ENCODE measurements at places on chromosomes 7 and 10.

DNA sequence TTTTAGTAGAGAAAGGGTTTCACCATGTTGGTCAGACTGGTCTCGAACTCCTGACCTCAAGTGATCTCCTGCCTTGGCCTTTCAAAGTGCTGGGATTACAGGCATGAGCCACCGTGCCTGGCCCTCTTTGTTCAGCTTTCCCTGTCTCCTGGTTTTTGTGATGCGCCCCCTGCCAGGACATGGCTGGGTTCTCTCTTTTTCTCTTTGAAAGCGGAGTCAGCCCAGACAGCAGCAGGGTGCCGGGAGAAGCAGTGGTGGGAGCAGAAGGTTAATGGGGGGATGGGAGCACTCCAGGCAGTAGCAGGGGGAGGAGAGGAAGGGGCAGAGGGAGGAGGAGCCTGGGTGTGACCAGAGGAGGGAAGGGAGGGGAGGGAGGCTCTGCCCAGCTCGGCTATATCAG is 1.8 kb downstream of the MUC3A start:
- DNase-seq: no peak

DNA sequence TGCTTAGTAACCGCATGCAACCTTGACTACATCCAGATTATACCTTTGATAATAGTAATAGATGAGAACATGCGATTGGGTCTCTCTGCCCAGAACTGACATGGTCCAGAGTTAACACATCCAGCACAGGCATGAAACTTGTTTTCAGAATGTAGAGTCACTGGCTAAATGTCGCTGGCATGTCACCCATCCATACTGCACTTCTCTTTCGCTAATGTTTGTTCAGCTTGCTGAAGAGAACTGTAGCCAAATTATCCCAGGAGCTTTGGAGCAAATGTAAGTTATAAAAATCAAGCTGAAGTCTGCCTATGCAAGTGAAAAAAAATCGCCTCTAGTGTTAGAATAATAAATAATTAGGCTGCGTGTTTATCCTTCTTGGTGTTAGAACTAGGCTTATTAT is 98.2 kb downstream of the PRTFDC1 start:
- no peak for DNase-seq

DNA sequence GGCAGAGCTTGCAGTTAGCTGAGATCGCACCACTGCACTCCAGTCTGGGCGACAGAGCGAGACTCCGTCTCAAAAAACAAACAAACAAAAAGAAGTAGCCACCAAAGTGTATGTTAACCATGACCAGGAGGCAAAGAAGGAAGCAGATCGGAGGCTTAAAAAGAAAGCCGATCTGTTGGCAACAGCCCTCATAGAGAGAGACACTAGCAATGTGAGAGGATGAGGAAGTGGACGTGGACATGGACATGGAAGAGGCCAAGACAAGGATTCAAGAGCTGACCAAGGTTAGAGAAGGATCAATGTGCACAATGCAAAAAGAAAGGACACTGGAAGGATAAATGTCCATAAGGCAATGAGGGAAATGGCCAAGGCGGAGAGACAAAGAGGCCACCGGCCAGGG is 14.9 kb upstream of the ADCK2 start:
- no peak for DNase-seq

- DNase-seq: no peak
Observed at GRCh38 chr10:60175441-60175971, 214.2 kb downstream of the ANK3 start.

DNA sequence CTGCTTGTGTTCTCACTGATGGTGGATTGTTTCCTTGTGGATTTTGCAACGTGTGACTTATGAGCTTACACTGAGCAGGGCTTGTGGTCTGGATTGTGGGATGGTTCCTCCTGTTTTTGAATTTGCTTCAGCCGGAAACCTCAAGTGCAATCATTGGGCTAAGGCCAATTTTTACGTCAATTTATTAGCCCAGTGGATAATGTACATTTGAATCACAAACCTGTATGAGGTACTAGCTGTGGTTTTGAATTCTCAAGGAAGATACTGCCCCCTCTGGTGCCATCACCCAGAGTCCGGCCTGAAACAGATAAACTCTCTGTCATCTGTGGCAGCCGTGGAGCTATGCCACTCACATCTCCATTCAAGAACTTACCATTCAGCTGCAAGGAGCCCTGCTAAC is 7.3 kb upstream of the ZNF777 start:
- DNase-seq: no peak

- no peak for DNase-seq
Observed at GRCh38 chr10:101672536-101672935, 22.4 kb downstream of the FBXW4 start.

- no peak for DNase-seq
Observed at GRCh38 chr7:103387242-103387641, 39.8 kb downstream of the PSMC2 start.

DNA sequence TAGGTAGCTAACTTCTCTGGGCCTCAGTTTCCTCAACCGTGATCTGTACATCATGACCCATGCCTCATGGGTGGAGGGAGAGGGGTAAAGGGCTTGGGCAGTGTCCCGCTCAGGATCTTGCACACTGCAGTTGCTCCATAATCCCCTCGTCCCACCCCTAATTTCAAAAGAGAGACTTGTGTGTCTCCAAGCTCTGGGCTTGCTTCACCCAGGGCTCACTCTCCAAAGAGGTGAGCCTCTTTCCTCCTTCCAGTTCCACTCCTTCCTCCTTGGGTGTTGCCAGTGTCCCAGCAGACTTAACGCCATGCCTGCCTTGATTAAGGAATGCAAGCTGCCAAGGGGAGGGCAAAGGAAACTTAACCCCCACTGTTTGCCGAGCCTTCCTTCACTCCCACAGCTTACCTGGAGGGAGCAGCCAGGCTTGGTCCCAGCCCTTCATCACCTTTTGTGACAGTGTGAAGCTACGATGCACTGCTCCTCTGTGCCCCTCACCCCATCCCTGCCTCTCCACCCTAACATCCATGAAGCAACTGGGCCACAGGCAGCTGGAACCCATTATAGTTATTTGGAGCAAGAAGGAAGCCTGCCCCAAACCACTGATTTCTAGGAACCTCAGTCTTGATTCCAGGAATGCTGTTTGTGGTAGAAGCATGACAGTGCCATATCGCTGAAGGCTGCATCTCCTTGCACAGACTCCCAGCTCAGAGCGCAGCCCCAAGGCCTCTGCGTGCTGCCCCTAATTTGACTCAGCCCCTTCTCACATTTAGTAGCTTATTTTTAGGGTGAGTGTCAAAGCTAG is 363.3 kb downstream of the TNS3 start:
- no peak for DNase-seq

DNA sequence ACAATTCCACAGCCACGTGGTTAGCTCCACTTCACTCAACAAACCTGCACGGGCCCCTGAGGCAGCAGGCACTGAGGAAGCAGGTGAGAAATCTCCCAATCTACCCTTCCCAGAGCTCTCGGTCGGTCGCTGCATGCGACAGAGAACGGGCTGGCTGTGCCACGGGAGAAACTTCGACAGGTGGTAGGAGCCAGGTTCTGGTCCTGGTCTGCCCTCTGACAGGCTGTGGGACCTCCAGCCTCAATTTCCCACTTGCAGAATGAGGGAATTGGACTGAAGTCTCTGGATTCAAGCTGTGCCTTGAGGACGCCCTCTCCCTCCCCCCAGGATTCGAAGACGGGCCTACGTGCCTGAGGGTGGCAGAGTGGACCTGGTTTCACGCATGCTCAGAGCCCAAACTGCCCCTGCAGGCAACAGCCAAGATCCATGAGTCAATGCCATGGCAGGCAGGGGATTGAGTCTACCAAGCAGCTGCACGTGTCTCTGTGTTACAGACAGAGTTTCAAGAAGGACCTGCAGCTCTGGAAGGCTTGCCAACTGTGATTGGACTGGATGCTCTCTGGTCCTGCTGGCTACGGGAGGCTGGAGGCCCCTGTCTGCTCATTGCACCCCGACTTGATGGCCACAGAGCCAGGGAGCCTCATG is 215.0 kb downstream of the USP6NL start:
- no peak for DNase-seq

GRCh38 chr10:92901819-92902251 is 53.5 kb downstream of the EXOC6 start:
- no peak for DNase-seq

DNA sequence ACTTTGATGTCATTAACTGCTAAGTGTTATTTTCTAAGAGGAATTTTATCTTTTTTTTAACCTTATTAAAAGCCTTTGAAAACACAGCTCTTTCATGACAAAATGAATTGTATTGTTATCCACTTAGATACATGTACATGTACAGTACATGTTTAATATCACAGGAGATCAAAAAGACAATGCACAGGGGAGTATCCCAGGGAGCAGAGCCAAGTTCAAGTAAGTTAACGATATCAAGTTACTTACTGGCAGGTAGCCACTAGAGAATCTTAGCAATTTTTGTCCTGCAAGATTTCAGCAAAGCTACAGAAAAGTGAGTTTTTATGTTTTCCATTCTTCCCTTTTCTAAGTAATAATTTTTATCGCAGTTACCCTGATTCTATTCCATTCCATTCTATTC is 33.9 kb upstream of the ARL4A start:
- DNase-seq: no peak

GRCh38 chr7:139698844-139699243 is 79.0 kb downstream of the HIPK2 start:
- no peak for DNase-seq

DNA sequence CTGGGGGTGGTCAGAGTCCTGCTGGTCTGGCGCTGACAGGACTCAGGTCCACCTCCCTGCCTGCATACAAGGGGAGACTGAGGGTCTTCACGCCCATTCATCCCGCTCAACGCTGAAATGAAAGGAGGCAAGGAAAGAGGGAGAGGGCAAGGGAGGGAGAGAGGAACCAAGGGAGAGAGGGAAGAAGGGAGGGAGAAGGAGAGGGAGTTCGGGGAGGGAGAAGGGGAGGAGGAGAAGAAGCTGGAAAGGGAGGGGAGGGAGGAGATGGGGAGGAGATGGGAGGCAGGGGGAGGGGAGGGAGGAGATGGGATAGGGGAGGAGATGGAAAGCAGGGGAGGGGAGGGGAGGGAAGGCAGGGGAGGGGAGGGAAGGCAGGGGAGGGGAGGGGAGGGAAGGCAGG is 69.4 kb upstream of the INPP5A start:
- DNase-seq: no peak

GRCh38 chr7:141679014-141679413 is 23.0 kb downstream of the DENND11 start:
- DNase-seq: no peak

DNA sequence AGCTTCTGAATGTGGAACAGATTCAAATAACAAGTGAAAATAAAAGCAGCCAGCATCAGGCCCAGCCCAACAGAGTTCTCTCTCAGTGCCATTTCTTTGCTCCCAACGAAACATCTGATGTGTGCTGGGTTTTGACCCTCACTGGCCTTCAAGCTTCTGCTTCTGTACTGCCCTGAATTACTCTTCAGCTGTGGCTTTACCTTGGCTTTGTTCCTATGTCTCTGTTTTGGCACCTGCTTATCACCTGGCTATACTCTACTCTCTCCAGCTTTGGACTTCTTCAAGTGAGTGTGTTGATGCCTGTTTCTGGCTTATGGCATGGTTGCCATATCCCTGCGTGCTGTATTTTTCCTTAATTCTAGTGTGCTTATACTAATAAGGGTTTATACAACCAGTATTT is 768.3 kb downstream of the SORCS1 start:
- no peak for DNase-seq

- DNase-seq: no peak
Observed at GRCh38 chr7:29955075-29955792, 34.4 kb downstream of the SCRN1 start.
